Articular chondrocyte of knee joint (primary cell): ENCODE measurements at places on chromosomes 6 and 20. TPM values are rescaled to one million over a fixed set of nuclear protein-coding genes. Genes with fewer than 3 reads are reported as not detected.

BICRAL gene
- 14.1 and 15.2 TPM in 2 replicates for total RNA-seq

SLC17A3 gene
- total RNA-seq, result not detected in 2 replicates

PRDM1 gene
- total RNA-seq, result 1.7 and 2.2 TPM in 2 replicates

CST7 gene
- not detected in 2 replicates for total RNA-seq

PAK5 gene
- total RNA-seq, result not detected in 2 replicates
